Stimulated activated CD4-positive, alpha-beta T cell treated with anti-CD3 and anti-CD28 coated beads, TNF-alpha, amount 100 ng/mL, for 4 hours (primary cell): ENCODE measurements at places on chromosomes 2 and 18.

GRCh38 chr18:35581546-35581897, at the start of gene GALNT1:
TSS of gene GALNT1 (plus strand) at chr18:35581740. CDS start at chr18:35654663, 72,923 bp downstream.
- DNase-seq: no peak

DNA sequence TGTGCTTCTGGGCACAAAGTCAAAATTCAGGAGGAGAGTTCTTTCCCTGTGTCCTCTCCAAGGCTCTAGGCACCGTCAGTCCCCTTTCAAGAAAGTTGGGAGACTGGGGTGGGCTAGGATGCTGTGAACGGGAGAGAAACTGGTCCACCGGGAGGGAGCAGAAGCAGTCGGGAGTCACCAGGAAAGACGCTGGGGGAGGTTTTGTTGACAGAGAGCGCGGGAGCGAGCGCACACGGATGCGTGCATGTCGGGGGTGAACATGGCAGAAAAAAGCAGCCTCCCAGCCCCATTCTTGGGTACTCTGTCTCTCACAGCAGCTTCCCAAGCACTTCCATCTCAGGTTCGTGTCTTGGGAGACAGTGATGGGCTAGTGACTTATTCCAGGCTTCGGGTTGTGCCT, 97.1 kb upstream of the PXDN start:
- no peak for DNase-seq

GRCh38 chr18:14089191-14089590, 43.0 kb downstream of the ZNF519 start:
- DNase-seq: no peak

DNA sequence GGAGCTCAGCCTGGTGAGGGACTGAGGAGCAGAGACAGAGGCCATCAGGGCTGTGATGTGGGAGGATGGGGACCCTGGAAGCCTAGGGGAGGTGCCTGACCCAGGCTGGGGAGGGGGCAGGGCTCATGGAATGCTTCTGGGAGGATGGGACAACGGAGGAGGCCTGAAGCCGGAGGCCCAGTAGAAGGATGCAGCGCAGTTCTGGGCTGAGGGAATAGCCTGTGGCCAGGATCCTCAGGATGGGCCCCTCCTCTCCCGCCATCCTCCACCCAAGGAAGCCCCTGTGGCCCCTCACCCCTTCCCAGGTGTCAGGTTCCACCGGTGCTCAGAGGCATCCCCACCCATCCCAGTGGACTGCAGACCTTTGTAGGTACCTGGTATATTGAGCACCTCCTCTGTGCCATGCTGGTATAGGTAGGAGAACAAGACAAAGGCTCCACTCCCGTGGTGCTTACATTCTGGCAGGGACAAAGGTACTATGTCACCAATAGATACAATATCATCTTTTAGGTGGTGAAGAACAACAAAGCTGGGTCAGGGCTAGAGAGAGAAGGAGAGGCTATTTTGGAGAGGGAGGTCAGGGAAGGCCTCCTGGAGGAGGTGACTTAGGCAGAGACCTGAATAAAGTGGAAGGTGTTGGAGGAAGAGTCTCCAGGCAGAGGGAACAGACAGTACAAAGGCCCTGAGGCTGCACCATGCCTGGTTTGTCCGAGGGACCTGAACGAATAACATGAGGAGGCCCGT, 2.7 kb downstream of the ZAP70 start:
- no peak for DNase-seq

DNA sequence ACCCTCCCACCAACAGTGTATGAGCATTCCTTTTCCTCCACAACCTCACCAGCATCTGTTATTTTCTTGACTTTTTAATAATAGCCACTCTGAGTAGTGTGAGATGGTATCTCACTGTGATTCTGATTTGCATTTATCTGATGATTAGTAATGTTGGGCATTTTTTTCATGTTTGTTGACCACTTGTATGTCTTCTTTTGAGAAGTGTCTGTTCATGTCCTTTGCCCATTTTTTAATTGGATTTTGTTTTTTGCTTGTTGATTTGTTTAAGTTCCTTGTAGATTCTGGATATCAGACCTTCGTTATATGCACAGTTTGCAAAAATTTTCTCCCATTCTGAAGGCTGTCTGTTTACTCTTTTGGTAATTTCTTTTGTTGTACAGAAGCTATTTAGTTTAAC, 59.1 kb downstream of the SP100 start:
- no peak for DNase-seq

GRCh38 chr2:113240150-113240914, 38.4 kb downstream of the PAX8 start:
- DNase-seq: no peak

DNA sequence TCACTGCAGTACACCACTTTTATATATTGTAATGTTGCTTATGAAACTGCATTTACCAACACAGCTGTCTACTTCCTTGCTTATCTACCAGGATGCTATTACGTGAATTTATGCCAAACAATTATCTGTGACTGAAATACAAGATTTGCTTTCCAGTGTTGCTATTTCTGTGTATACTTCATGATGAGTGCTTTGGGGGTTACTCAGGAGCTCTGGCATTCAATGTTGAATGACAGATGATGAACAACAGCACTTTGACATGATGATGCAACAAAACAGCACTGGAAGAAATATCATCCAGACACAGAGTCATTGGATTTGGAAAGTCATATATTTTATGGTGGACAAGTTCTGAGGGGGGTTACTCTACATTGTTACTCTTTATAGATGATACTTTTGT, 125.8 kb downstream of the NETO1 start:
- DNase-seq: no peak

- no peak for DNase-seq
Observed at GRCh38 chr18:44823782-44824181, 143.1 kb downstream of the SETBP1 start.
